ENCODE measurements at places on chromosomes 12 and 14. TPM values are rescaled to one million over a fixed set of nuclear protein-coding genes. Genes with fewer than 3 reads are reported as not detected.

DNA sequence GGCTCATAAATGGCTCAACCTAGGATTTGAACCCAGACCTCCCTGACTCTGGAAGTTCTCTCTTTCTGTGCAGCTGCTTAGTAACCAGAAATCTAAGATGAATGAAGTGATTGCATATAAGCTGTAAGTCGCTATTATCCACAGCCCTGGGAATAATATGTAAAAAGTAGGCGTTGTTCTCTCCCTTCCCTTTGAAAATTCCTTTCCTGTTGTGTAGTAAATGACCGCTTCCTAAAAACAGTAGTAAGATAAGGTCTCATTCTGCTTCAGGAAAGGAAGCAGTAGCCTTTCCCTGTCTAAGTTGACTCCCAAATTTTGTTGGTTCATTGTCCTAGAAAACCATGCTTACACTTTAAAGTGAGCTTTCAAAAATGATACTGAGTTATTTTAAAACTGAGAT, 418.3 kb downstream of the EGLN3 start:
- no peak overlapping the region for H3K27ac ChIP-seq
- H3K4me3 ChIP-seq, result no peak overlapping the region
- H3K36me3 ChIP-seq, result no peaks in the 10 kb centered on the region
- DNase-seq, result no peak
- H3K4me1 ChIP-seq, result no peaks in the 10 kb centered on the region

GRCh38 chr14:93316716-93317115, 16.1 kb downstream of the BTBD7 start:
- H3K4me3 ChIP-seq, result no peak overlapping the region
- DNase-seq, result no peak
- peaks cover 38% of the 10 kb centered on the region for H3K4me1 ChIP-seq
- H3K36me3 ChIP-seq, result peaks cover 3% of the 10 kb centered on the region
- H3K27me3 ChIP-seq, result no peaks in the 10 kb centered on the region
- peak overlapping the region; percentile 90 for H3K27ac ChIP-seq

- no peaks in the 10 kb centered on the region for H3K36me3 ChIP-seq
- no peak overlapping the region for H3K27ac ChIP-seq
- no peak overlapping the region for H3K4me3 ChIP-seq
- peaks cover 18% of the 10 kb centered on the region for H3K4me1 ChIP-seq
These were observed 54.3 kb downstream of the TTC9 start for GRCh38 chr14:70696026-70696425.

- no peak for DNase-seq
- H3K4me1 ChIP-seq, result peaks cover 6% of the 10 kb centered on the region
- no peak overlapping the region for H3K4me3 ChIP-seq
- H3K36me3 ChIP-seq, result no peaks in the 10 kb centered on the region
- no peaks in the 10 kb centered on the region for H3K27me3 ChIP-seq
- H3K27ac ChIP-seq, result no peak overlapping the region
These were observed 43.9 kb downstream of the GUCY2C start for GRCh38 chr12:14652483-14652882.

DNA sequence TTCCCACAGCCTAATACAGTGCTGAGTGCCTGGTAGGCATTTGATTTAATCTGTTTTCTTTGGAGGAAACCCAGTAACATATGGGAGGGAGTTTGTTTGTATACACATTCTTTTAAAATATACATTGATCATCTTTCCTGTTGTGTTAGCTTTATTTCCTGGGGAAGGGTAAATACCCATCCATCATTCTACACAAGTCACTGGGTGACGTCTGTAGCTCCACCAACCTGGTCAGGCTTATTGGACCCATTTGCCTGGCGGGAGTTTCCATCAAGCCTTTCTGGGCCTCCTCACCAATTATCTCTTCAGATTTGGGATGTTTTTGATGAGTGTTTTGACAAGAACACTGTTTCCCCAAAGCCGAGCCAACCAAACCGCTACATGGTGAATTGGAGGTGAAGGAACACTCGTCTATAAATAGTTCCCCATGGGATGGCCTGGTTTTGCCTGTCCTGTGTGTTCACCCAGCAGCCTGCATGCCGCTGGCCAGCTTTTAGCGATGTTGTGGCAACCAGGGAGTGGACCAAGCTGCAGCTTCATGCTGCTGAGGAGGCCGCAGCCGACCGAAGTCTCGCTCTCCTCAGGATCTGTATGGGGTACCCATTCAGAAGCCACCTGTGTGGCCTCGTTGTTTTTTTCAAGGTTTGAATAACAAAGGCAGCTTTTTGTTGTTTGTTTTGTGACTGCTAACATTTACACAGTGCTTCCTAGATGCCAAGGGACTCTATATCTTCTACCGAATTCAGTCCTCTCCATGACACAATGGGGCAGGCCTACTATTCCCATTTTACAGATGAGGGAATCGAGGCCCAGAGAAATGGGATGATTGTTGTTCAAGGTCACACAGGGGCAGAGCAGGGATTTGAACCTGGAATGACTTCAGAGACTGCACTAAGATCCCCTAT, 22.6 kb downstream of the PLXNC1 start:
- peaks cover 33% of the 10 kb centered on the region for H3K4me1 ChIP-seq
- peaks cover 22% of the 10 kb centered on the region for H3K27me3 ChIP-seq
- no peaks in the 10 kb centered on the region for H3K36me3 ChIP-seq
- H3K4me3 ChIP-seq, result no peak overlapping the region

Gene PARP2
- total RNA-seq, result 30.4 TPM

- no peak for DNase-seq
- H3K27ac ChIP-seq, result no peak overlapping the region
- H3K36me3 ChIP-seq, result no peaks in the 10 kb centered on the region
- H3K4me3 ChIP-seq, result no peak overlapping the region
- H3K4me1 ChIP-seq, result no peaks in the 10 kb centered on the region
These were observed 138.5 kb upstream of the SRRM4 start for GRCh38 chr12:118842866-118843265.

- H3K36me3 ChIP-seq, result no peaks in the 10 kb centered on the region
- no peaks in the 10 kb centered on the region for H3K4me1 ChIP-seq
- no peak overlapping the region for H3K4me3 ChIP-seq
- H3K27ac ChIP-seq, result no peak overlapping the region
- H3K27me3 ChIP-seq, result peaks cover 11% of the 10 kb centered on the region
These were observed 8.7 kb downstream of the TMEM119 start for GRCh38 chr12:108589028-108589839.

GRCh38 chr14:104226421-104227383, 88.3 kb downstream of the KIF26A start:
- H3K27ac ChIP-seq, result no peak overlapping the region
- no peak overlapping the region for H3K4me3 ChIP-seq
- no peaks in the 10 kb centered on the region for H3K27me3 ChIP-seq
- H3K36me3 ChIP-seq, result no peaks in the 10 kb centered on the region

GRCh38 chr14:75434138-75434889, 6.5 kb downstream of the JDP2 start:
- H3K27ac ChIP-seq, result no peak overlapping the region
- no peak overlapping the region for H3K4me3 ChIP-seq
- H3K4me1 ChIP-seq, result peaks cover 22% of the 10 kb centered on the region
- DNase-seq, result no peak

DNA sequence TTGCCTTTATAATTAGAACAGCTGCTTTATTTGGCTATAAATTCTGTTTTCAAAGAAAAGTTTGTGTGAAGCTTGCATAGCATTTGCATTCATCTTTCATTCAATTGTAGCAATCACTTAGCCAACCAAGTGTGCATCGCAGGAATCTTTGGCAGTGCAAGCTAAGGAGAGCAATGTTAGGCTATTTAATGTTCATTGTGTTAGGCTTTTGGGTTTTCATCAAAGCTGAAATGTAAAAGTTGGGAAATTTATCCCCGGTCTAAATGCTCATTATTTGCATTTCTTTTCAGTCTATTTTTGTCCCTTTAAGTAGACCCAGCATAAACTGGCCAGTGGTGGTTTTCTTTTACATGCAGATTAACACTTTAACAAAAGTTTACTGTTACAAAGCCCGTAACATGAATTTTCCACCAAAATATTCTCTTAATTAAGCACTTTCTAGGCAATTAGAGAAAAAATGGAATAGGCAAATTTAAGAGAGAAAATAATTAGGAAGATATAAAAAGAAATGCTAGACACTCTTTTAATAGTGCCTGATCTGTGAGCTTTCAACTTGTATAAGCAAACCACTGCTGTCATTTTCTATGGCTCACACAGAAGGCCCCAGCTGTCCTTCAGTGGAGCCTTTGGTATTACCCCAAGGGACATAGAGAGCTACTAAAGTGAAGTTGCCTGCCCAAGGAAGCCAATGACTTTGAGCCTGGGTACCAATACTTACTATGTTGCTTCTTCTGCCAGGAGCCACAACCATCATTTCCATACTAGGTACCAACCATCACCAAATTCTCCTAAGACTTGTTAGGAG, 898.9 kb upstream of the SEL1L start:
- H3K36me3 ChIP-seq, result no peaks in the 10 kb centered on the region
- no peak overlapping the region for H3K4me3 ChIP-seq
- H3K27me3 ChIP-seq, result no peaks in the 10 kb centered on the region
- no peak overlapping the region for H3K27ac ChIP-seq
- DNase-seq, result no peak
- no peaks in the 10 kb centered on the region for H3K4me1 ChIP-seq

DNA sequence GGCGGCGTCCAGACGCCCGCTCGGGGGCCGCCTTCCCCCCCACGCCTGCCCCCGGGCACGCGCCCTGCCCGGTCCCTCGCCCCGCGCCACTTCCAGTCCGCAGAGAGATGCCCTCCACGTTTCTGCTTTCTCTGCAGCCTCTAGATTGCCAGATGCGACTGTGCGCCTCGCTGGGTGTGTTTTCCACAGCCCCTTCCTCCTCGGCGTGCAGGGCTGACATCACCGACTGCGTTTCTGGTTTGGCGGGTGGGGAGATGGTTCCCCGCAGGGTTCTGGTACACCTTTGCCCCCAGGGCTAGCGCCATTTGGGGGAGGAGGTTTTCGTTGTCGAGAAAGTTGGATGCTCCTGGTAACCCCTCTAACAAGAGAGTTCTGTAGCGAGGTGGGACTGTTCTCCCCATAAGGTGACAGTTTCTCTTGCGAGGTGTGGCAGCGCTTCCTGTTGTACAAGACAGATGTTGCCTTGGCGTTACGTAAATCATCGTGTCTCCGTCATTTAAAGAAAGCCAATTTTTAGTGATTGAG, 1.5 kb downstream of the CALM1 start:
- peak overlapping the region; percentile 46 for H3K27ac ChIP-seq
- H3K4me3 ChIP-seq, result peak overlapping the region; percentile 80
- H3K4me1 ChIP-seq, result peaks cover 10% of the 10 kb centered on the region
- H3K27me3 ChIP-seq, result no peaks in the 10 kb centered on the region
- DNase-seq, result peak; percentile 34
- H3K36me3 ChIP-seq, result peaks cover 44% of the 10 kb centered on the region

DNA sequence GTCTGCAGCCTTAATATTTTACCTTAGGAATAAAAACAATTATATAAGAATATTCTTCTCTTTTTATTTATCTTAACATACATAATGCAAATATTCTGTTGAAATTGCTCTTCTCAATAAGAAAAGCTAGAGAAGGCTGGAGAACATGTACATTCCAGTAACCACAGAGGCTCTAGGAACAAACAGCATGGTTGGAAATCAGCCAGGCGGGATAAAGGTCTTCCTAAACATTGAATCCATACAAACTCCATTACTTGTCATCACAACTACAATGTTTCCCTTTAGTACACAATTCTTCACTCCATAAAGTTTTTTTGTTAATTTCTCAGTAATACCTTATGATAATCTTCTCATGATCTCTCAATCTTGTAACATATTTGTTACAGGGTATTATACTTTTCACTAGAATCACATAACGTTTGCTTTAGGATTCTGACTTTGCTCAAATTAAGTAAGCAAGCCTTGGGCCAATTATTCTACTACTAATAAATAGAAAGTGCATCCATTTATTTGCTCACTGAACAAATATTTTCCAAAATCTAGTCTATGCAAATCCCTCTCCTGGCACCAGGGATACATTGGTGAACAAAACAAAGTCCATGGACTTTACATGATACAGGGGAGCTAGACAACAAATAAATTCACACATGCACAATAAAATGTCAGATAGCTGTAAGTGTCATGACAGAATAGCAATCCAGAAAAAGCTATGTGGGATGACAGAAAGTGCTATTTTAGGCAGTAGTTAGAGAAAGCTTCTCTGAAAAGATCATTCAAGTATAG, 237.5 kb upstream of the TMTC1 start:
- peaks cover 16% of the 10 kb centered on the region for H3K4me1 ChIP-seq
- no peak overlapping the region for H3K27ac ChIP-seq
- DNase-seq, result peak; percentile 8
- H3K36me3 ChIP-seq, result no peaks in the 10 kb centered on the region
- no peaks in the 10 kb centered on the region for H3K27me3 ChIP-seq

DNA sequence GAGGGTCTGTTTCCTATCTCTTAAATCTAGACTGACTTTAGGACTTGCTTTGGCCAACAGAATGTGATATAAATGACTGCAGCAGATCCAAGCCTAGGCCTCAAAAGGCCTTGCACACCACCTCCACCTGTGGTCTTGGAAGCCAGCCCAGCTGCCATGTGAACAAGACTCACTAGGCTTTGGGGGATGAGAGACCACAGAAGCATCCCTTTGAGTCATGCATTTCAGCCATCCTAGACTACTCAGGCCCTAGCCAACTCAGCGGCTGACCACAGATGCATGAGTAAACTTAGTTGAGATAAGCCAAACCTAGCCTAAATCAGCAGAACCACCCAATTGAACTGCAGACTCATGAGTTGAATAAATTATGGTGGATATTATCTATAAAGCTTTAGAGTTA, 87.7 kb downstream of the KCNH5 start:
- peaks cover 11% of the 10 kb centered on the region for H3K27me3 ChIP-seq
- no peak overlapping the region for H3K4me3 ChIP-seq
- no peaks in the 10 kb centered on the region for H3K36me3 ChIP-seq
- peak; percentile 68 for DNase-seq
- no peak overlapping the region for H3K27ac ChIP-seq
- H3K4me1 ChIP-seq, result peaks cover 8% of the 10 kb centered on the region

DNA sequence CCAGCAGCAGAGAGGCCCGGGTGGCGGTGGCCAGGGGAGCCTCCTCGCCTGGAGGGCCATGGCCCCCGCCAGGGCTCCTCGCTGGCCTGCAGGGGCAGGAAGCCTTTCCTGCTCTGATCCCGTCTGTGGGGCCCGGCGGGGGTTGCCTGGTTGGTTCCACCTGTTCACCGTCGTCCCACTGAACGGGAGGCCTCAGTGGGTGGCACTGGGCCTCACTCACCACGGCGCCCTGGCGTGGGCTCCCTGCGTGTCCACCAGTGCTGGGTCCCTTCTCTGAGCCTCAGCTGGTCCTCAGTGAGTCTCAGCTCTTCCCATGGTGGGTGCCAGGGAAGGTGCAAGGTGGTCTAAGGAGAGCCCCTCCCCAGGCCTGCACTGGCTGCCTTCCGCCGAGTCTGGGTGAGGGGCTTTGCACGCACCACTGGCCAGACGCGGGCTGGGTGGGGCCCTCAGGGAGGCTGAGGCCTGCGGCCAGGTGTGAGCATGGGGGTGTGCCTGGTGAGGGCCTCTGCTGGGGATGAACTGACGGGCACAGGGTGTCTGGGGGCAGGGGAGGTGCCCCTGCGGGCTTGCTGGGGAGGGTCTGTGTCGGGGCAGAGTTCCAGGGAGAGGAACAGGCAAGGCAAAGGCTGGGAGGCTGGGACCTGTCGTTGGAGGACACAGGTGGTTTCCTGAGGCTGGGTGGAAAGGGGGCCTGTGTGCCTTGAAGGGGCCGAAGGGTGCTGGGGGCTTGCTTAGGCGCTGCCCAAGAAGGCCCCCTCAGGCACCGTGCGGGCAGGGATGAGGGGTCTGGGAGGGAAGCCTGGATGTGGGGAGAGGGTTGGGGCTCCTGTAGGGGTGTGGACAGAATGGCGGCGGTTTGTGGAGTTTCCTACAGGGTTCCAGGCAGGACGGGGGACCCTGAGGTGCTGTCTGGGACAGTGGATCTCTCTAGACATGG, 339.8 kb downstream of the TMEM121 start:
- no peaks in the 10 kb centered on the region for H3K27me3 ChIP-seq
- no peaks in the 10 kb centered on the region for H3K4me1 ChIP-seq
- DNase-seq, result no peak

- no peaks in the 10 kb centered on the region for H3K36me3 ChIP-seq
- no peak for DNase-seq
These were observed 597 bp downstream of the SVOP start for GRCh38 chr12:109020146-109020795.
